CD4-positive, alpha-beta T cell treated with Interleukin-4 for 1 hour (primary cell): ENCODE measurements at places on chromosomes 3 and 15.

- no peak for DNase-seq
Observed at GRCh38 chr3:62884096-62884870, 9.1 kb upstream of the CADPS start.

DNA sequence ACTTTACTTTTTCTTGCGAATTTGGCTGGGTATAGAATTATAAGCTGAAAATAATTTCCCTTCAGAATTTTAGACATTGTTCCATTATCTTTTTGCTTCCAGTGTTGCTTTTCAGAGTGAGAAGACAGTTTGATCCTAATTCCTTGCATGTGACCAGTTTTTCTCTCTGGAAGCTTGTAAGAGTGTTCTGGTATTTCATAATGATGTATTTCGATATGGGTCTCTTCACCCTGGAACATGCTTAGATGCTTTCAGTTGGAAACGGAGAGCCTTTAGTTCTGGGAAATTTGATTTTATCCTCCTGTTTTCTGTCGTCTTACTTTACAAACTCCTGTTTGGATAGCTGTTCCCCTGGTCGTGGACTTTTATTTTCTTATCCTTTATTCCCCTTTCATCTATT lies 13.9 kb downstream of the ALPK3 start:
- DNase-seq, result no peak

- no peak for DNase-seq
Observed at GRCh38 chr3:30114918-30115317, 491.5 kb upstream of the TGFBR2 start.

DNA sequence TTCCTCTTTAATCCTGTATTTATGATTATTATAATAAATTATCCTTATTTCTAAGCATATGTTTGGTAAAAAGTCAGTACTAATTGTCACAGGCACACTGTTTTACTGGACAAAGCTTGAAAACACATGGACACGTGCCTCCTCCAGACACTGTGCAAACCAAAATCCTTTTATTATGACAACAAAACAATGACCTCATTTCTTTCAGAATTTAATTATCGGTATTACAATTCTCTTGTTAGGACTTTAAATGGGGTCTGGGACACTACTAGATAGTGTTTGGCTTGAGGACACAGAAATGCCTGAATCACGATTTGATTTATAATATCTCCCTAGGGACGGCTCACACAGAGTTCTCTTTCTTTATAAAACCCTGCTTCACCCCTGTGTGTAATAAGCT lies 107.3 kb upstream of the IGSF10 start:
- no peak for DNase-seq

DNA sequence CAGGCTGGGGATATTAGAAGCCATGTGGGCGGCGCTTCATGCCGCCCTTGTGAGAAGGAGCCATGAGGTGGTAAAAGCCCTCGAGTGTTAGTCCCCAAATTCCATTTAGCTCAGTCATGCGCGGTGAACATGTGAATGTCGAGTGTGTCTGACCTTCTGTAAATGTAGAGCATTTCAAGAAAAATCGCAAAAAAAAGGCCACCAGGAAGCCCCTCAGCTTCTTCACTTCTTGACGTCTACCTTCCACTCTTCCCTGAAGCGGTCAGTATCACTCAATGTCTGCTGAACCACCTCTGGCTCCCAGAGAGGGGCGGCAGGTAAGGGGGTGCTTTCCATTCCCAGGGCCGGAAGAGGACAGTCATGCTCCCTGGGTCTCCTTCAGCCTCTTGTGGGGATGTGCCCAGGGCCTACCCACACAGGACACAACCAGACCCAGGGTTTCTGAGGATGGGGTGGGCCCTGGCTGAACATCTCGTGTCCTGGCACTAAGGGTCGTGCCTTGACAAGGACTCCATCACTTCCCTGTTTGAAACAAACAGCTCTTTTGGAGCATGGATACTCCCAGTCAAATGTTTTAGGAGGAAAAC lies 274.9 kb downstream of the FAM43A start:
- no peak for DNase-seq

DNA sequence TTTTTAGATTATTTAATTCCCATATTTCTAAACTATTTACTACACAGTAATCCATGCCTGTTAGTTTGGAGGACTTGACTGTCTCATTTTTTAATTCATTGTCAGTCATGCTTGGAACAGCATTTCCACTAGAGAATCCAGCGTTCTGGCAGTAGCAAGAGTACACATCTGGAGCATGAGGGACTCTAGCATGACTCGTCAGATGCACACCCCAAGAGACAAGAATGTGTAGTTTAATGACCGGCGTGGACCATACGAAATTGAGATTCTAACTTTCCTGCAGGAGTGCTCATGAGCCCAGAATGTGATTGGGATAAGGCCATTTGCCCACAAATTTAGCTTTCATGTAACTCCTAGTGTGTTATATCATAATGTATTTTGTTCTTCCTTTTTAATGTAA lies 48.9 kb downstream of the ASB7 start:
- no peak for DNase-seq

DNA sequence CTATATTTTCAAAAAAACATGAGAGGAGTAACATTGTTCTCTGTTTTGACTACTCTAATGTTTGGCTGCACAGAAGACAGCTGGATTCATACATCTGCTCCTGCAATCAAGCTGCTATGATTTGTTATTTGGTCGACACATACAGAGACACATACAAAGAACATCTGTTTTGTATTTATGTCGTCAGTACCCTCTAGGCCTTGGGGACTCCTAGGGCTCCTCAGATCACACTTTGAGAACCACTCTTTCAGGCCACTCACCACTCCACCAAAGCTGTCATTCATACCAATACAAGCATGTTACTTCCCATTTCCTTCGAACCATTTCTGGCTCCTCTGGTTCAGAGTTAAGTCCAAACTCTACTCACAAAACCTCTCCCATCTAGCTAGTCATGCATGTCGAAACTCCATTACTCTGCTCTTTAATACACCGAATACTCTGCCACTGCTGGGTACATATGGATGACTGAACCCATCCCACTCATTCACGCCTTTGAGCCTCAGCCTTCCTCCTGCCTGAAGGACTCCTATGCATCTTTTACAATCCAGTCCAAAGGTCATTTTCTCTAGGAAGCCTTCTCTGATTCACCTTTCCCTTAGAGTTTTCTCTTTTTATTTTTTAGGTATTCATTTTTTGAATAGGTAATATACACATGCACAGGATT lies 102.9 kb upstream of the ARHGEF3 start:
- DNase-seq, result no peak

DNA sequence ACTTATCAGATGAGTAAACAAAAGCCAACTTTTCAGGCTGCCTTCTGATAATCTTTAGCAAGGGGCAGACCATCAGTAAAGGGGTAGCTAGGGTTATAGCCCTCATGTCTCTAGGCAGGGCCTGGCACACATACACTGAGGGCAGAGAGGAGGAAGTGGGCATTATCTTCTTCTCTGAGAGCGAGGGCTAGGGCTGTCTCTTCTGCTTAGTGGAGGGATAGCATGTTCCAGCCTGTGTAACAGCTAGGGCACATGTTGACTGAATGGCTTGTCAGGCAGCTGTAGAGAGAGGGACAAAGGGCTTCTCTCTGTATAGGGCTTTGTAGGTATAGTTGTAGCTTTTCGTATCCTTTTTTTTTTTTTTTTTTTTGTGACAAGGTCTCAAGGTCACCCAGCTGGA lies 17.8 kb downstream of the CRTC3 start:
- DNase-seq, result no peak

- no peak for DNase-seq
Observed at GRCh38 chr15:39616731-39617455, 36.0 kb downstream of the THBS1 start.

DNA sequence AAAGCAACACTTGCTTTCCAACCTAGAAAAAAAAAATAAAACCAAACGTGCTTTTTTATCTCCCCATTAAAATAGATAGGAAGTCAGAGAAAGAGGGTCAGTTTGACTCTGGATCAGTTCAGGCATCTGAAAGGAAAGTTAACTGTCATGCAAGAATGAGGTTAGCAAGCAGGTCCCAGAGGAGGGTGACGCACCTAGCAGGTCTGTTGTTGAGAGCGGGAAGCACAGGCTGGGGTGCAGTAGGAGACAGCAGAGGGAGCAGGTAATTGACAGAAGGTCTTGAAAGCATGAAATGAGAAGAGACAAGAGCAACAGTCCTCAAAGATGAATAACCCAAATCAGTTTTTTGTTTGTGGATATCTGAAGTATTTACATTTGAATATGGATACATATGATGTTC lies 82.5 kb downstream of the ANO10 start:
- DNase-seq, result no peak

DNA sequence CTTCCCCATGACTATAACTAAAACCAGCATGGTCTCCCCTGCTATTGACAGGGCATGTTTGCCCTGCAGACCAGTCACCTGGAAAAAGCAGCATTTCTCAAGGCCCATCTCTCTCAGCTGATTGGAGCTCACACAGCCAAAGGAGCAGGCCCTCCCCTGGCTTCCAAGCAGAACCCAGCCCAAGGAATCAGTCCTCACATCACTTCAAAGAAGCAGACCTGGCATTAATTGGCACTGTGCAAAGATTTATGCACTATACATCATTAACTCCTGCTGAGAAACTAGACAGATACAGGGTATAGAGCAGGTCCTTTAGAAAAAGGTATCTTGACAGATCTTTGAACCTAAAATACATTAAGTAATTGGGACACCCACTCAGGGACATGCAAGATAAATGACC lies 323.8 kb upstream of the PPP2R3A start:
- no peak for DNase-seq

GRCh38 chr3:43893727-43894126 lies 203.0 kb downstream of the ABHD5 start:
- no peak for DNase-seq

GRCh38 chr3:128196647-128197046 lies 43.4 kb downstream of the EEFSEC start:
- DNase-seq, result no peak

DNA sequence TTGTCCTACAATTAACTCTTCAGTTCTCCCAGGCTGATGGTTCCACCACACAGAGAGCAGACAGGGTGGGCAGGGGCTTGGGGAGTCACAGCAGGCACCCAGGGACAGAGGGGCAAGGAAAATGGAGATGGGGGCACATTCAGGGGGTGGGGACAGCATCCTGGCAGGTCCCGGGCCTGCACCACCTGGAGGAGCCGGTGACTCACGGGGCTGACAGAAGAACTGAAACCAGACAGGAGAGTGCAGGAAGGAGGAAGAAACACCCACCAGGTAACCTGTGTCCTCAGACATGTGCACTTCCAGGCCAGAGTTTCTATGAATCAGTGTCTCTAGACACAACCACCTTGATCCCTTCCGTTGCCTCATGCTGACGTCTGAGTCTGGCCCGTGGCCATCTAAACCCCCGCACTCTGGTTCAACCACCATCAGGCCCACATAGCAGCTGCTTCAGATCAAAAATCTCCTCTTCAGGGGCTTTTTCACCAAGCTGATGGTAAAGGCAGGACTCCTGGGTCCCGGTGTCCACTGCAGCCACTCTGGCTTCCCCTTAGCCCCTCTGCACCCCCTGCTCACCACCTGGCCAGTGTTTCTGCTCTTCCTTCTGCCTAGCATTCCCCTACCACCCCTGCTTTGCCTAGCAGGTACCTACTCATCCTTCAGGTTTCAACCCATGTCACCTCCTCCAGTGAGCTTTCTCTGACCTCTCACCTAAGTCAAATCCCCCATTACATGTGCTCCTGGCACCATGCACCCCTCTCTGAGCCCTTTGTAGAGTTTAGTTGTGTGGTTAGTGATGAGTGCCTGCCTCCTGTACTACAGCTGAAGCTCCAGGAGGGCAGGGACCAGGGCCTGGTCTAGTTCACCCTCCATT lies 16.5 kb upstream of the CYP11A1 start:
- DNase-seq, result peak; percentile 49

- no peak for DNase-seq
Observed at GRCh38 chr3:111534701-111535100, 7.3 kb upstream of the CD96 start.

- DNase-seq, result no peak
Observed at GRCh38 chr3:39189150-39189958, 3.0 kb downstream of the XIRP1 start.

DNA sequence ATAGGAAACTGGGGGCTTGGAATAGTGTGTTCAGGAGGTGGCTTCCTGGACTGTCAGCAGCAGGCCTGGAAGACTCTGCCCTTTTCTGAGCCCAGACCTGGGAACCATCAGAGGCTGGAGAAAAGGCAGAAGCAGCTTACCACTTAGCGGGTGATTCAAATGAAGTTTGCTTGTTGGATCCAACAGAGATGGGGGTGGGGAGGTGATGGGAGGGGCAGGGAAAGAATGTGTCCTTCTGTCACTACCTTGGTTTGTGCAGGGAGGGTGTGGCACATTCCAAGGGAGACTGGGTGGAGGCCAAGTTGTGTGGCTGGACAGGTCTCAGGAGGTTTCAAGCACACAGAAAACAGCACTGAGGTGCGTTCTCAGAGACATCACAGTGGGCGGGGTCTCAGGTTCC lies 58.8 kb downstream of the TRAK1 start:
- DNase-seq, result no peak

- DNase-seq, result no peak
Observed at GRCh38 chr15:80662757-80663553, 32.2 kb upstream of the ABHD17C start.

DNA sequence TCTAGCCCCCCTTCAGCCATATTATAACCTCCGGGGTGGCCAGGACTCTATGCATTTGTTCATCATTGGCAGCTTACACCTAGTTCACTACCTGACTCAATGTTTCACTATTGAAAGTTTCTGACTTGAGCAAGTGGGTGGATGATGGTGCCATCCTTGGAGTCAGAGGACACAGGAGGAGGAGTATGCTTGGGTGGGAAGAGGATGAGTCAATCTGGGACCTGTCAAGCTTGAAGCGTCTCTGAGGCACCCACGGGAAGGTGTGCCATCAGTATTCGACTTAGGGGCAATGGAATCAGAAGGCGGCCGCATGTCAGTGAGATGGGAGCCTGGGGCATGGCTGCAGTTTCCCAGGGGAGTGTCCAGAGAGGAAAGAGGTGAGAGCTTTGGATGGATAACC lies 133.3 kb downstream of the EPHB1 start:
- no peak for DNase-seq

DNA sequence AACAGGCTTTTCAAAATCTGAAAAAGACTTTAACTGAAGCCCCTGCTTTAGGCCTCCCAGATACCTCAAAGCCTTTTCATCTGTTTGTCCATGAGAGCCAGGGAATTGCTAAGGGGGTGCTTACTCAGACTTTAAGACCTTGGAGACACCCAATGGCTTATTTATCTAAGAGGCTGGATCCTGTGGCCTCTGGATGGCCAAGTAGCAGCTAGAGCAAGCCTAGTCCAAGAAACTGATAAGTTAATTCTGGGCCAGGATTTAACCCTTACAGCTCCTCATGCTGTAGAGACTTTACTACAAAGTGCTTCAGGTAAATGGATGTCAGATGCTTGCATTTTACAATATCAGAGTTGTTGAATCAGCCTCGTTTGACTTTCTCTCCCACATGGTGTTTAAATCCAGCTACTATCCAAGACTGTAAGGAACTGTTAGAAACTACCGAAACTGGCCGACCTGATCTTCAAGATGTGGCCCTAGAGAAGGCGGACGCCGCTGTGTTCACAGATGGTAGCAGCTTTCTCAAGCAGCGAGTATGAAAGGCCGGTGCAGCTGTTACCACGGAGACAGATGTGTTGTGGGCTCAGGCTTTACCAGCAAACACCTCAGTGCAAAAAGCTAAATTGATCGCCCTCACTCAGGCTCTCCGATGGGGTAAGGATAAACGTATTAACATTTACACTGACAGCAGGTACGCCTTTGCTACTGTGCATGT lies 3.3 kb downstream of the DET1 start:
- no peak for DNase-seq
